ENCODE measurements at places on chromosomes 13 and 19.
A peak's percentile ranks its signal among the peaks of the same experiment; 100 is the strongest.

DNA sequence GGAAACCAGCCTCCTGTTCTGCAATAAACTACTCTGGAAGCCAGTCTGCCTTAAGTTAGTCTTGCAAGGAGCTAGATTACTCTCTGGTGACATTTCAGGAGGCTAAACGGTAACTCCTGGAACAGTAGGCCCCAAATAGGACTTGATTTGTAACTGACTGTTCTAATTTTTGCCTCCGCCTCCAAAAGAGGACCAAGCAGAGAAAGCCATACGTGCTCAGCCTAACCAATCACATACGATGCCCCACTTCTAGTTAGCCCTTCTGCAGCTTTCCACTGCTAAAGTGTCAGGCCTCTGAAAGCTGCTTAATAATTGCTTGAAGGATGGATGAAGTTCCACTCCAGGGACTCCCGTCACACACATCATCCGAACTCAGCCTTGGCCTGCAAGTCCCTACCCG is 744 bp downstream of the ZNF805 start:
- DNase-seq: no peak

DNA sequence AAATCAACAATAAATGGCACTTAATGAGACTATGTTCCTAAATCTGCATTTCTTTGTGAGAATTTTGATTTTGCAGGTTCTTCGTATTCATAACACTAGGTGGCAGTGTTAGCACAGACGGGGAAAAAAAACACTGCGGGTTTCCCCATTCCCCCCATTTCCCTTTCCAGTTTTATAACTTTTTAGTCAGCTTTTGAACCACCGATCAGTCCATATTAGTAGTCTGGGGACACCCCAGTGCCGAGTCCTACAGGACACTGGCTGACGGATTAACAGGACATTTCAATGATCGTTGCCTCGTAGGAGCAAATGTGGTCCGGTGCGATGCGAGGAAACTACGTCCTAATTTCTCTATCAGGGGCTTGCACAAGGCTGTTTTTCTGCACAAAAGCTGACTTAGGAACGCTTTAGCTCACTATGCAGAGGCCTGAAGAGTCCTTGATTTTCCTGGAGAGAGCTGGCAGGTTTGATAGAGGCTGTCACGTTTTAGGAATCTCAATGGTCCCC is 234.3 kb downstream of the LMO7 start:
- DNase-seq: peak; percentile 36

GRCh38 chr13:78029901-78030300 is 111.3 kb upstream of the EDNRB start:
- DNase-seq: no peak

DNA sequence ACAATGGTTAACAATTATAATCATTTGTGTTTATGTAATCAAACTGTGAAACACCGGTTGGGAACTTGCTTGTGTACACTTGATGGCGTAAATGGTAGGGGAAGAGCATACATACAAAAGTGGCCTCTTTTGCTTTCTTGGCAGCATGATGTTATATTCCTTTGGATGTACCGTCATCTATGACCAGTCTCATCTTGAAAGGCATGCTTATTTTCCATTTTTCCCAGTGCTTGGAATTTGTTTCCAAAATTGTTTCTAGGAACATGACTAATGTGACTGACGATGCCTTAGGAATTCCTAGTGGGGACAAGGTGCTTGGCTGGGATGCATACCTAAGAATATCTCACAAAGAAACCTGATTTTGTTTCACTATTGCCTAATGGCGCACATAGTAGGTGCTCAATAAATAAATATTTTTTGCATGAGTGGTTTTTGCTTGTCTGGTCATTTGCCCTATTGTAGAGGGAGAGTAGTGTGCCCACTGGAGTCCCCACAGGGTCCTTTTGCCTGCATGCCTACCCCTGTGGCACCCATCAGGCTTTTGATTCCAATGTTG is 45.5 kb downstream of the SAE1 start:
- DNase-seq: no peak

DNA sequence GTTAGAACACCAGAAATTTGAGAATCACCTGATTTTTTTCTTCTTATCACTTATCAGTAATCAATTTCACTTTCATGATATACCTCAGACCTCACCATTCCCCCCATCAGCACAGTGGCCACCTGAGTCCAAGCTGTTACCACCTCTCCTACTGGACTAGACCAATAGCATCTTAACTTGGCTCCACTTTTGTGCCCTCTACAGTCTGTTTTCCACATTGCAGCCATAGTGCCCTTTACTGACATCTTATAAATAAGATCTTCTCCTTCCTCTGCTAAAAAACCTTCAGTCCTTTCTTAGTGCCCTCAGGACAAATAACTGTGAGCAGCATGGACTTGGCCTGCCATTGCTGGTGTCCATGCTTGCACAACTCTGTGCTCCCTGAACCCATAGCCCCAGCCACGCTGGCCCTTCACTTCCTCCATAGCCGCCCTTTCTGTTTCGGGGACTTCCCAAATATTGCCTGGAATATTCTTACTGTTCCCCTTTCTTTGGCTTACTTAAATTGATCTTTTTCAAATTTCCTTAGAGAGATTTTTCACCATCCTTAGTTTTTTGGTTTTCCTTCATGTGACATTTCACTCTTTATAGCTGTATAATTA is 380.8 kb downstream of the LMO7 start:
- no peak for DNase-seq

DNA sequence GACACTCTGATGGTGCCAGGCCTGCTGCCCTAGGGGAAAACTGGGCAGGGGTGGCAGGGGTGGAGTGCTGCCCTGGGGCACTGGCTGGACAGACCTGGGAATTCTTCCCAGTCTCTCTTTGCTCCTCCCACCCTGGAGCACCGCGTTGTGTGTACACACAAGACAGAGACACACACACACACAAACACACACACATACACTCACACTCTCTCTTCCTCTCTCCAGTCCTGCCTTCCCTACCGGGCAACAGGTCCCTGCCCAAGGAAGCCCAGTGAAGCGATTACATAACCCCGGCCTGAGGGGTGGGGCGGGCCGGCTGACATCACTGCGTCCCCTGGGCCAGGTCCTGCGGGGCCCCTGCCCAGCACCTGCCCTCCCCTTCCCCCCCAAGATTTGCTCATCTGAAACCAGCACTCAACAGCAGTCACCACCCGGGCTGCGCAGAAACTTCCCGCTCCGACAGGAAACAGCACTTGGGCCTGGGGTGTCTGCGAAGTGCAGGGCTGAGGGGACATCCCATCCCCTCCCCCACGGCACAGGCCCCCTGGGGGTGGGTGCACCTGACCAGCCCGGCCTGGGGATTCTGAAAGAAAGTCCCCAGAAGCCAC is 1.2 kb downstream of the MKNK2 start:
- DNase-seq: peak; percentile 68

- no peak for DNase-seq
Observed at GRCh38 chr13:112806739-112807652, 117.2 kb downstream of the ATP11A start.

- DNase-seq: peak; percentile 54
Observed at GRCh38 chr19:45404557-45405434, at the start of gene PPP1R13L. TSS of gene PPP1R13L (minus strand) at chr19:45405069. CDS start at chr19:45398318, 6,751 bp downstream.

Data from activated T-cell treated with anti-CD3 and anti-CD28 coated beads, Interleukin-2, amount 50 U/mL, for 1 hour (primary cell).